Stimulated activated CD4-positive, alpha-beta T cell treated with anti-CD3 and anti-CD28 coated beads, Interleukin-15, amount 100 ng/mL, for 1 hour (primary cell): ENCODE measurements at places on chromosomes 3 and 15.

DNA sequence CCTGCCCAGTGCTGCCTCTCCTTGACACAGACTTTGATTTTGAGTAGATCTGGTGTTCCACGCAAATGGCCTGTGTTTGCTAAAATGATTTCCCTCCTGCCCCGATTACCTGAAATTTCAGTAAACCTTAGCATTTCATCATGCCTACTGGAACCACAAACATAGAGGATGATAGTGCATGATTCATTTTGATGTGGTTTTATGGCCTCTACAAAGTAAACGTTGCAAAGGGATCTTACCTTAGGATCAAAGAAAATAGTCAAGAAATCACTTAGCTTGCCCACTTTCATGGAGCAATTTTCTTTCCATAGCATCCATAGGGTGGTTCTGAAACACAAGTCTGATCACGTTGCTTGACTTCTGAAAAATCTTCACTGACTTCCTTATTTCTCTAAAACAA, 524.6 kb upstream of the ATP11B start:
- DNase-seq, result no peak

DNA sequence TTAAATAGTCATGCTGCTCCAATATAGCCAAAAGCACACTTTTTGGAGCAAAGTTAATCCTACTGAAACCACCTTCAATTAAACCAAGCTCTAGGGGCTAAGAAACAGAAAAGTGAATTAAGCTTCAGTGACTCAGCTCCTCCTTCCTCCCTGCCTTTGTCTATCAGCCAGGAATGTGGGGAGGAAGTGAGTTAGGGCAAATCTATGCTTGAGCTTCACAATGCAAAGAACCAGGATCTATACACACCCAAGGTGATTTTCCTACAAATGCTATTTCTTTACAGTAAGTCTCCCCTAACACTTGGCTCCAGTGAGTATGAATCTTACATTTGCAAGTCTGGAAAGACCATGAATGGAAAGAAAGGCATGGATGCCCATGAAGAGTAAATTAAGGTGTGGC, 212.1 kb downstream of the P3H2 start:
- no peak for DNase-seq

GRCh38 chr15:71231758-71232157, 116.5 kb downstream of the THSD4 start:
- no peak for DNase-seq

- peak; percentile 22 for DNase-seq
Measured at GRCh38 chr15:64355348-64355943, 527 bp downstream of the CSNK1G1 start.
